ENCODE measurements at places on chromosomes 2 and 18.

DNA sequence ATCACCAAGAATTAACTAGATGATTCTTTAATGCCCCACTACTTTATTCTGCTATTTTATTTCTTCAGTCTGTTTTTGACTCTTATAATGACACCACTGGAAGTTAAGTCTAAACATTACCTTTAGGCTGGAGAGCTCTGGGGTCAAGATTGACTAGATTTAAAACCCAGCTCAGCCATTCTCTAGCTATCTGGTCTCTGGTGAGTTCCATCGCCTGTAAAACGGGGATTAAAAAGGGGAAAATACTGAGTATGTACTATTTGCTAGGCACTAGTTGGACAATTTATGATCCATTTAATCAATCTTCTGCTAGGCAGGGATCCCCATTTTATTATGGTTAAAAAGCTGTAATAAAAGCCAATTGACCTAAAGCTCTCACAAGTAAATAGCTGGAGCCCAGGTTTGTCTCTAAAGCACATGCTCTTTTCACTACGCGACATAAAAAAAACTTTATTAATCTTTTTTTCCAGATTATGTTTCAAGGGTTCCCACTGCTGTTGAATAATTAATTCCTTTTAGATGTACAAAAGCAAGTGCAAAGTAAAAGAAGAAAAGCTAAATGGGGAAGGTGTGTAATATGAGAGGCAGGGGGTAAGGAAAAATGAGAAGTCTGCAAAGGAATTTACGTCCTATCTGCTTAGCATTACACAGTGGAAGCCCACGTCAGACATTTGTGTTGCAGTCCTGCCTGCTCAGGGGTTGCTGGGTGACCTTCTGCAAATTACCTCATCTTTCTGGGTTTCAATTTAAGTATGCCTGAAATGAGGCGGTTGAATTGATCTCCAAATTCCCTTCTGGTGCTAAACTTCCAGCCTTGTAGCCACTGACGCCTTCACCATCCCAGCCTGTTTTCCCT is 918 bp upstream of the NABP1 start:
- no peak for DNase-seq

GRCh38 chr18:24924066-24924716 is 427.8 kb downstream of the ZNF521 start:
- no peak for DNase-seq

DNA sequence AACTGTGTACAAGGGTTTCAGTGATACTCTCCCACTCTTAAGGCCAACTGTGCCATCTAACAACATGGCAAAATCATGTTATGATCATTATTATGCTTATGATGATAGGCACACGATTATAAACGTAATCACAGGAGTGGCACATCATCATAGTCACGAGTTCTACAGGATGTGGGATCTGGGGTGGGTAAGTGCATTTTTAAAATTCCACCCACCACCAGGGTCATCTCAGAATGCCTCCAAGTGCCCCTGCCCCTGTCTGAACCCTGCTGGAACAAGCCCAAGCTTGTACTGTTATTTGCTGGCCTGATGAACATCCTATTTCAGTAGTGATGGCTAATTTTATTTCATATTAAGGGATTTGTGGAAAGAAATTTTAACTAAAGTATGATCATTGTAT is 117.8 kb downstream of the PTPRM start:
- no peak for DNase-seq

DNA sequence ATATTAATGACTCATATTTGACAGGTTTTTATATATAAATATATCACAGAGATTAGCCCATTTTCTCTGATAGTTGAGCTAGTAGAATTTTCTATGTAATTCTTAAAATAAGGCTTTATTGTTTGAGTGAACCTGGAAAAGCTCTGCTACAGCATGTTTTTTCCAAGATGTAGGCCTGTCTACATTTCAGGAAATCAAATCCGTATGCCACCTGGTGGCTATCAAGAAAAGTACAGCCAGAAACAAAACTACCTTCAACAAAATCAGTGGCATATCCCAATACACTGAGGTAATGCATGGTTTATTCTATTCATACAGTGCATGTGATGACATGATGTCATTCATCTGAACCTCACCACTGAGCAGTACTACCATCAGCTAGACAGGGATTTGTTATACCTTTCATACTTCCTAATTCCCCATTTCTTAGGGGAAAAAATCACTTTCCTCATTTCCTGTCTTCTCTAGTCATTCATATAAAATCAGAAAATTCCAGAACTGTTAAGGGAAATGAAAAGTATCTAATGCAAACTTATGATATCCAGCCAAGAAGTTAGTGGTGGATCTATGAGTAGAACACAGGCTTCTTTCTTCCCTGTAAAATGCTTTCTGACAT is 310.4 kb upstream of the SYT4 start:
- DNase-seq = peak; percentile 49
